ENCODE measurements at places on chromosomes 6 and 20.

DNA sequence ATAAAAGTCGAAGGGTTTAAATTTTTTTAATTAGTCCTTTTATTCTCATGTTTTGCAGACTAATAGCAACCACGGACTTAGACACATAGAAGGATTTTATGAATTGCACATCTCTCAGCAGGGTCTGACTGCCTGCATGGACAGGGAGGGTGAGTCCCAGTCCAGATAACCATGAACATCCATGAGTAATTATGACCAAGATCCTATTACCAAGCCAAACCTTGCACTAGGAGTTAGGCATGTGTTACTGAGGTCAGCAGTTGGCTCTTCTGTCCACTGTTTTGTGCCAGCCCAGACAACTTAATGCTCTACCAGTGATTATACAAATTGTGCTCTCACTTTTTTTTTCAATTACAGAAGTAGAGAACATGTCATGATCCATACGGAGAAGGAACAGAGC, 211.2 kb downstream of the MAFB start:
- DNase-seq, result no peak
- H3K27me3 ChIP-seq, result no peaks in the 10 kb centered on the region
- no peaks in the 10 kb centered on the region for H3K36me3 ChIP-seq
- peaks cover 19% of the 10 kb centered on the region for H3K4me1 ChIP-seq
- no peak overlapping the region for H3K4me3 ChIP-seq

- H3K27me3 ChIP-seq, result no peaks in the 10 kb centered on the region
- no peaks in the 10 kb centered on the region for H3K4me1 ChIP-seq
- H3K27ac ChIP-seq, result no peak overlapping the region
- no peak overlapping the region for H3K4me3 ChIP-seq
- no peaks in the 10 kb centered on the region for H3K36me3 ChIP-seq
These were observed 71.4 kb downstream of the AFG1L start for GRCh38 chr6:108366236-108366635.

DNA sequence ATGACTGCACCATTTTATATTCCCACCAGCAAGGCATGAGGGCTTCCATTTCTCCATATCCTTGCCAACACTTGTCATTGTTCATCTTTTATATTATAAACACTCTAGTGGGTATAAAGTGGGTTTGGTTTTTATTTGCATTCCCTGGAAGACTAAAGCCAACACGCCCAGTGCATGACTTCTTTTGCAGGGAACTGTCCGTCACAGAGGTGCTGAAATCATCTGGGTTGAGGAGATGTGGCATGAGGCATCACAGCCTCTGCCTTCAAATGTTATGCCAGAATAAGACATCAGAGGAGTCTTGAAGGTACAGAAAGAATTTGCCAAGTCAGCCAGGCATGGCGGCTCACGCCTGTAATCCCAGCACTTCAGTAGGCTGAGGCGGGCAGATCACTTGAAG, 29.9 kb upstream of the FAM210B start:
- H3K27ac ChIP-seq, result no peak overlapping the region
- H3K27me3 ChIP-seq, result no peaks in the 10 kb centered on the region
- no peak overlapping the region for H3K4me3 ChIP-seq
- H3K36me3 ChIP-seq, result no peaks in the 10 kb centered on the region

DNA sequence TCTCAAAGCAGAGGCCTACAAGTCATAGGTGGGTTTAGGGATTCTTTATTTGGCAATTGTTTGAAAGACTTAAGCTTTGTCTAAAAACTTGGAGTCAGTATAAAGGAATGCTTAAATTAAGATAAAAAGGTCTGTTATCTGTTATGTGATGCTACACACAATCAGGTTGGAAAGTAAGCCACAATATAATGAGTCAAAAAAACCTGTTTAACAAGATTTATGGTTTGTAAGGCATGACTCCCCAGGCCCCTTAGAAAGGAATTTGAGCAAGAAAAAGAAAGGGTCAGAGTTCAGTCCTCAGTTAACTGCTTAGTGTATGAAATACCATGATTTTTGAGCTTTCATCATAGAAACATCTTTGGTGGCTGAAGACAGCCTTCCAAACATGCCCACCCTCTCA, 66.8 kb upstream of the HMGN3 start:
- no peaks in the 10 kb centered on the region for H3K36me3 ChIP-seq
- peaks cover 52% of the 10 kb centered on the region for H3K4me1 ChIP-seq
- H3K4me3 ChIP-seq, result no peak overlapping the region

DNA sequence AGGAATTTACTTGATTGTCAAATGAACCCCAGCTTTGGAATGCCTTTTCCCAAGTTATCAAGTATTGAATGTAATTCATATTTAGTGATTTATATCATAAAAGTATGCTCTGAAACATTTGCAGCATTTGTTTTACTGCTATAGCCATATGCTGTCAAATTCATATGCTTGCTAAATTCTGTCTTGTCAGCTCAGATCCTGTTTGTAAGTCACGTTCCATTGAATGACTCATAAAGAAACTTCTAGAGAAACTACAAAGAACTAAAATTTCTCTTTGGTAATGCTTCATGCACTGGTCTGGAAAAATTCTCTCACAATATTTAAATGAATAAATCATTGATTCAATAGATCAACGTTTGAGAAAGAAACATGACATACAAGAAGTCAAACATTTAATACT, 445.9 kb downstream of the PHF3 start:
- H3K36me3 ChIP-seq, result peaks cover 1% of the 10 kb centered on the region
- H3K4me1 ChIP-seq, result peaks cover 24% of the 10 kb centered on the region
- no peak overlapping the region for H3K27ac ChIP-seq
- no peak for DNase-seq

All from Caco-2 (cell line).